ENCODE measurements at places on chromosomes 3 and 15.

- no peak for DNase-seq
These were observed 923.5 kb downstream of the ROBO1 start for GRCh38 chr3:78844307-78844706.

GRCh38 chr15:50259276-50259675 is 6.2 kb downstream of the HDC start:
- no peak for DNase-seq

- no peak for DNase-seq
These were observed 175.0 kb downstream of the OPA1 start for GRCh38 chr3:193768070-193768394.

- DNase-seq: peak; percentile 38
These were observed 872 bp downstream of the DLEC1 start for GRCh38 chr3:38039899-38040261.

DNA sequence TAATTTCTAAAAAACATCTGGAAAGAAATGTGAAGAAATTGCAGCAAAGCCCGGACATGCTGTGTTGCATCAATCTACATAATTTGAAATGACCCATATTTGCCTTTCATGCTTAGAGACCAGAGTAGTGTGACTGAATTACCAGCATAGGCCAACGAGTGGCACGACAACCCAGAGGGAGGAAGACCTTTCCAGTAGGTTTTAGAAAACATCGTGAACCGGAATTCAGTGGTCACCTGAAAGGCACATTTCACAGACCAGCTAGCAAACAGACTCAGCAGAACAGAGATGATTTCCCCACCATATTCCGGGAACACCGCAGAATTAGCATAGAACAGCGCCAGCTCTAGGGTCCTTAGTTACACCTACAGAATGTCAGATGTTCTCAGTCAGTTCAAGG is 620.0 kb upstream of the ZNF385D start:
- no peak for DNase-seq

GRCh38 chr15:80743189-80743833 is 35.9 kb upstream of the CEMIP start:
- DNase-seq: no peak

- DNase-seq: no peak
These were observed 17.1 kb downstream of the SNX1 start for GRCh38 chr15:64112904-64113303.

- DNase-seq: no peak
These were observed 1108.5 kb upstream of the EPHA6 start for GRCh38 chr3:95705786-95706418.

DNA sequence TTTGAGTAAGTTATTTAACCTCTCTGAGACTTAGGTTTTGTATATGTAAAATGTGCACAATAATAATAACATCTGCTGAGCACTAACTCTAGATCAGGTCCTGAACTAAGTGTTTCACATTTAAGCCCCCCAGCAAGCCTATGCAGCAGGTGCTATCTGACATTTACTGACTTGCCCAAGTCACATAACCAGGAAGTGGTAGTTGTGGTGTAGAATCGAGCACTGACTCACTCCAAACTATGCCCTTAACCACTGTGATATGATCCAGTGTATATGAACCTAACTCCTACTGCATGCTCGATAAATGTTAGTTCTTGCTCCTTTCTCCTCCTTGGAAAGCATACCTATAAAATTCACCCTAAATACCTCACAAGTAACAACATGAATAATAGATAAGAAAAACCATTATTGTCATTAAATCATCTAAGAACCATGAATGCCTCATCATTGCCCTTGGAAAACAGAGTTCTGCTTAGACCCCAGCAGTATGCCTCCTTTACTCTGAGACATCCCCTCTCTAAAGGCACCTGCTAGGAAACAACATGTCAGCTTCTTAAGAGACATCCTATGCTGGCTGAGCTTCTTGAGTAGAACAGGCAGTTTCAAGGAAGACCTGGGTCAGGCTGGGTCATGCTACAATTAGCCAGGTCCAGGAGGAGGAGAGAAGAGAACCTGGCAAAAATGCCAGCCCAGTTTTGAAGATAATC is 3.0 kb upstream of the SHC4 start:
- DNase-seq: no peak

- DNase-seq: no peak
These were observed at the start of gene CNTN3 for GRCh38 chr3:74614107-74614967. Gene CNTN3, minus strand, starts transcription at chr3:74614659. Its CDS starts 93,547 bp downstream, at chr3:74521112.

DNA sequence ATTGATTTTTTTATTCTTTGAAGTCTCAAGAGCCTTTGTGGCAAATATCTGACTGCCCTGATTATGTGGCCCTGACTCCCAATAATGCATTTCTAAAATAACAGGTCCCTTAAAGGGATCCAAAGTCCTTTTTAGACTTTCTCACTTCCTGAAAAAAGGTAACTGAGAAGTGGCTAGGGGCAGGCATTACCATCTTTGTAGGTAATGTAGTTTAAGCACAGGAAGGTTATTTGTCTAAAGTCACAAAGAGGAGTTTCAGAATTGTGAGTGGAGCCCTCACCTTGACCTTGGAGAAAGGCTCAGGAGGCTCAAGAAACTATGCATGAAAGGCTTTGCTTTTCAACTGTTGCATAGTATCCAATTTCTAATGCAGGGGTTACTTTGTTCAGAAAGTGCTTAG is 142.9 kb upstream of the MRPL3 start:
- DNase-seq: no peak

DNA sequence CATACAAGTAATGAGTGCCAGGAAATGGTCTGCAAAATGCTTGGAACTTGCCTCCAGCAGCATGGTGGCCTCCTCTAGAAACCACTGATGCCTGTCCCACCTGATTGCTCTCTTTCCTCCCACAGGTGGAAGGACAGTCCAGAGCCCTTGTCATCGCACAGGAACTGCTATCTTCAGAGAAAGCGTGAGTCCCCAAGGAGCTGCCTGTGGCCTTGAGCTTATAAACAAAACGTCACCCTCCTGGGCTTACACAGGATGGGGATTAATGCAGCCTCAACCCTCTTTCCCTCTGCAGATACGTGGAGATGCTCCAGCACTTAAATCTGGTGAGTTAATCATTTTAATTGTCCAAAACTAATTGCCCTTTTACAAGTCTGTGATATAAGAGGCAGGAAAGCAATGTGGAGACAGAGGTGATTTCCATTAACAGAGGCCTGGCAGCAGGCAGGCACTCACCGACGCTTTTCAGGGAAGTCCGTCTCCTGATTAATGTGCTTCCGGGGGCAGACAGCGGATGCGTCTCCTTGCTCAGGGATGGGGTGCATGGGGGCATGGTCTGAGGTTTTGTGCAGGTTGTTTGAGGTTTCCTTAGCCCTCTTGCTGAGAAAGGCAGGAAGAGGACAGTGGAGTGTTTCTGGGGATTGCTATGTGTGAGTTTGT is 61.8 kb downstream of the FGD5 start:
- DNase-seq: no peak
